ENCODE measurements at places on chromosomes 6 and 20.

GRCh38 chr6:72832271-72832670 lies 210.4 kb downstream of the KCNQ5 start:
- DNase-seq, result no peak

DNA sequence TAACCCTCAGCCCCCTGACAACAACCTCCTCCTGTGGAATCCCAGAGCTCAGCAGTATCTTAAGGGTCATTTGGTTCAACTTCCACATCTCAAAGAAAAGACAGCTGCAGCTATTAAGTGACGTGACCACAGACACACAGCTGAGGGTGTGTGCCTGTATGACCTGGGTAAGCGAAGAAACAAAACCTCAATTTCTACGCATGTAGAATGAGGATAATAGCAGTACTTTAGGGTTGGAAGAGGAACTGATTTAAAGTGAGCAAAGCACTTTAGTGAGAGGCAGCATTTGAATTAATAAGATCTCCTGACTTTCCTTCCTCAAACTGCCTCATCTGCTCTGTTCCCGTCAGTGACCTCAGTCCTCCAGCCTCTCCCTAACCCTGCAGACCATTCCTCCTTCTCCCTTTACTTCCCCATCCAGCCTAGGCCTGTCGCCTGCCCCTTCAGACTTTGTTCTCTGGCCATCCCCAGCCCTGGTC lies 6.8 kb upstream of the ARMC2 start:
- no peak for DNase-seq

DNA sequence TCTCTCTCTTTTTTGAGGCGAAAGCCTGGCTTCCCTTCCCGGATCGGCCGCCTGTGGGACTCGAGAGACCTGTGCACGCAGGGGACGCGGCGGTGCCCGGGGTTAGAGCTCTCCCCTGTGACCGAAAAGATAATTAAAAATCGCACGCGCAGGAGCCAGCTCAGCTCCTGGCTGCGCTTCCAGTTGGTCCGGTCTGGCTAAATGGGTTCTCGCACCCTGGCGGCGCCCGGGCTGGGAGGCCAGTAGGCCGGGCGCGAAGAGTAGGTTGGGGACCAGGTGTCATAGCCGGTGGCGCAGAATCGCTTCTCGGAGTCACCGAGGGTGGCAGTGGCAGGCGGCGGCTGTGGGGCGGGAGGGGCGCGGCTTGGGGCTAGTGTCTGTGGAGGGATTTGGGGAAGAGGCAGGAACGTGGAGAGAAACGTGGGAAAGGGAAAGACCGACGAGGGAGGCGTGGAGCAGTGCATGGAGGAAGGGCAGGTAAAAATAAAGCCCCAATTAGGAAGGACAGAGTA lies 41.9 kb upstream of the SUPT3H start:
- DNase-seq, result no peak

DNA sequence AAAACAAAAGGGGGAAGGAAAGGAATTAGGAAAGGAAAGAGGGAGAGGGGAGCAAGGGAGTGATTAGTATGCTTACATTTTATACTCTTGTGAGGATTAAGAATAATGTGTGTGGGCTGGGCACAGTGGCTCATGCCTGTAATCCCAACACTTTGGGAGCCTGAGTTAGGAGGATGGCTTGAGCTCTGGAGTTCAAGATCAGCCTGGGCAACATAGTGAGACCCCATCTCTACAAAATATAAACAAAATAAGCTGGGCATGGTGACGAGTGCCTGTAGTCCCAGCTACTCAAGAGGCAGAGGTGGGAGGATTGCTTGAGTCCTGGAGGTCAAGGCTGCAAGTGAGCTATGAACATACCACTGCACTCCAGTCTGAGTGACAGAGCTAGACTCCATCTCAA lies 47.0 kb downstream of the SHLD1 start:
- no peak for DNase-seq

GRCh38 chr20:49163696-49164095 lies 24.4 kb downstream of the STAU1 start:
- no peak for DNase-seq

- DNase-seq, result no peak
These were observed 378 bp upstream of the LAMA2 start for GRCh38 chr6:128882560-128882959.

DNA sequence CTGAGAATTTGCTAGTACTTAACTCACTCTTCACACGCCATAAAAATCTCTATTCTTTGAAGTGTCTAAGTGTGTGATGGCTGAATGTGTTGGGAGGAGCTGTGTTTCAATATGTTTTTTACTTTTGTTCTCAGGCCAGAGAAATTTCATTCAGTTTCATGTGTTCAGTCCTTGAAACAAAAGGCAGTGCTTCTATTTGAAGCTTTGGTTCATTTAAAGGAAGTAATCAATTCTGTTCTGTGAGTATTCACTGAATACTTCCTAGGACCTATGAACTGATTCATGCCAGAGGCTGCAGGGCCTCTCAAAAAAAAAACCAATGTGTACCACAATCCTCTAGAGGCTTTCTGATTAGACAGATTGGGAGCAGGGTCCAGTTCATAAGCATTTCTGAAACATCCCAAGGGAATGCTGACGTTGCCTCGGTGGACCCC lies 12.4 kb upstream of the F13A1 start:
- no peak for DNase-seq

DNA sequence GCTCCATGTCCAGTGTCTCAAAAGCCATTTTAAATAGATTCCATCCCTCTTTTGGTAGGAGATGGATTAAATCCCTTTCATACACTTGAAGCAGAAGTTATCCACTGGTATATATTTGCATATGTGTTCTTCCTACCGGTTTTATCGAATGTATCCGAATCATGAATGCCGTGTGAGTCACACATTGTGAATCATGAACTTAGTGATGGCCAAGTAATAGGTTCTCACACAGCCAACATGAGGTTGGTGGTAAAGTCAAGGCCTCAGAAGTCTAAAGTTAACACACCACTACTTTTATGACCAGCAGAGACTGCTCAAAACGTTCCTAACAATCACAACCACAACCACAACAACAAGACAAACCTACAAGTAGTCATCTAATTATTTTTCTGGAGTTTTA lies 345.5 kb downstream of the THBS2 start:
- no peak for DNase-seq

DNA sequence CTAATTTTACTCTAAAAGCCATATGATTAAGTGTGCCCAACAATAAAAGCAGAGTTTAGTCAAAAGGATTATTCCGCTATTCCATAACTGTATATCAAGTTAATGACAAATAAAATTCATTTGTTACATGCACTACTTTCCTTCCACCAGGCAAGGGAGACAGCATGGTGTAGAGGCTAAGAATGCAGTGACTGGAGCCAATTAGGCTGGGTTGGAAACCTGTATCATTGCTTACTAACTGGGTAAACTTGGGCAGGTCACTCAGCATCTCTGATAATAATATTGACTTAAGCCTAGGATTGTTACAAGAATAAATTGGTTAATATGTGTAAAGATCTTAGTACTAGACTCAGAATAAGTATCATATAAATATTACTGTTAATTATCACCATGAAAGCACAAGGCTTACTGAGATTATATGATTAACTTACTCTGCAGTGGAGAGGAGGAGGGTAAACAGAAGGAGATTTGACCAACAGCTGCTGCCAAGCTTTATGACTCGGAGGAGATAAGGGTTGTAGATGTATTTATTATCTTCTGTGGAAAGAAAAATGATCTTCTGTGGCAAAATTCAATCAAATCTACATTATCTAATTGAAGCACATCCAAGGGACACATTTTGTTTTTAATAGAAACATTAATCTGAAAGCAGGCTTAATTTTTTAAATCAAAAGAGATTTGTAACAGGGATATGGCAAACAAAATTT lies 1459.9 kb downstream of the GRIK2 start:
- no peak for DNase-seq

- peak; percentile 11 for DNase-seq
These were observed 27.8 kb downstream of the PRSS16 start for GRCh38 chr6:27275025-27275956.

DNA sequence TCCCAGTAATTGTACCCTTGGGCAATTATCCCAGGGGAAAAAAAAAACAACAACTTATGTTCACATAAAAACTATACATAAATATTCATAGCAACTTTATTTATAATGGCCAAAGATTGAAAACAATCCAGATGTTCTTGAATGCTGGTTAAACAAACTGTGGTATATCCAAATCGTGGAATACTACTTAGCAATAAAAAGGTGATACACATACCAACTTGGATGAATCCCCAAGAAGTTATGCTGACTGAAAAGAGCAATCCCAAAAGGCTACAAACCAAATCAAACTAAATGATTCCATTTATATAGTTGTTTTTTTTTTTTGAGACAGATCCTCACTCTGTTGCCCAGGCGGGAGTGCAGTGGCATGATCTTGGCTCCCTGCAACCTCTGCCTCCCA lies 129.7 kb downstream of the QRSL1 start:
- no peak for DNase-seq

- no peak for DNase-seq
These were observed 74.4 kb downstream of the PRL start for GRCh38 chr6:22222469-22222868.

GRCh38 chr6:99241905-99242534 lies 107.5 kb downstream of the FAXC start:
- DNase-seq, result peak; percentile 44

DNA sequence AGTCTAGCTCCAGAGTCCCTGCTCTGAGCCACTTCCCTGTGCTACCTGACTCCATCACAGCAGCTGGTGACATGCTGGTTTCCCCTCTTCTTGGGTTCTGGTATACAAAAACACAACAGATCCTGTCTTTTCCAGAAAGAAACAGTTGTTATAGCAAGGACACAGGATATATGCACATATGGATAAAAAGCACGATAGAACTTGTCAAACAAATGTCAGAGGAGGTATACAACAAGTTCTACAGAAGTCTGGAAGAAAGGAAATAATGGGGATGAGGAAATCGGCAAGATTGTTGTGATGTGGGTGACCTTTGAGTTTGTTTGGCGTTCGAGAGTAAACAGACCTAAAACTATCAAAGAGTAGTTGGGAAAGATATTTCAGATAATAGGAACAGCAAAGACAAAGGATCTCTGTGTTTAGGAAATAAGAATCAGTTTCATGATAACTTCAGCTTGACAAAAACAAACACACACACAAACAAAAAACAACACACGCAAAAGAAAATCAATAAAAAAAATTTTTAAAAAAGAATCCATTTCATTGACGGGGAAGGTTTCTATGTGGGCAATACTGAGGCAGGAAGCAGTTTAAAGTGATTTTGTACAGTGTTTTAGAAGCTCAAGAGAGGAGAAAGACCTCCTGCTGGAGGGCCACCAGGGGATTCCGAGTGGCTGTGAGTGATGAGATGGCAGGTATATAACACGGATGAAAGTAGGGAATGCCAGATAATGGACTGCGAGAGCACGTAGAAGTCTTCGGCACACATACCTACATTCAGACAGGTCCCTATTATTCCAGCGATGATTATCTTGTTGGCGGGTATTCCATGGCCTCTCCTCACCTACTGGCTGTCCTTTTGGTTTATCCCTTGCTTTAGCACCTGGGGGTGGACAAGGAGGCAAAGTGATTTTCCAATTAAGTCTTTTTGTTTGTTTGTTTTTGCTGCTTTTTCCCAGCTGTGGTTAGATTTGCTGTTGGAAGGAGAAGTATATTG lies 174.9 kb downstream of the HS3ST5 start:
- DNase-seq, result peak; percentile 13

DNA sequence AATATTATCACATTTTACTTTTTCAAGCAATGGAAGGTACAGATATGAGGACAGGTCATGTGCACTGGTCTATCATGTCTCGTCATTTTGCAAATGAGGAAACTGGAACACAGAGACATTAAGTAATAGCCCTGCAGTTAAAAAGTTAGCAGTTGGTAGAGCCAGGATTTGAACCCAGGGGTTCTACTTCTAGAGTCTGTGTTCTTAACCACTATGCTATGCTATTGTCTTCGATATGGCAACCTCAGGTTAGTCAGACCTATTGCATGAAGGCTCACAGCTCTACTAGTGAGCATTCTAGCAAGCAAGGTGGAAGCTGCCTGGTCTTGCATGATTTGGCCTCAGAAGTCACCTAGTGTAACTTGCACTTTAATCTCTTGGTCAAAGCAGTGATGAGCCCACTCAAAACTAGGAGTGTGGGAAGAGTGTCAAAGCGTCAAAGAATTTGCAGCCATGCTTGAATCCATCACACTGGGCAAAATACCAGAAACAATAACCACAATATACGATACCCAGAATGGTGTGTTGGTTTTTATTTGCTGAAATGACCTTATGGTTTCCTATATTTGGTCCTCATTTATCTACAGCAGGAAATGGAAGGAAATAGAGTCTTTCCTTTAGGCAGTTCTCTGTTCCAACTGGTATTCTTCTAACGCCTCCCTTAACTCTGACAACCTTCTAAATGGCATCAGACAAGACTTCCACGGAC lies 20.4 kb upstream of the BMP2 start:
- DNase-seq, result peak; percentile 76

- DNase-seq, result no peak
These were observed 219.5 kb upstream of the RIN2 start for GRCh38 chr20:19538556-19538955.

- no peak for DNase-seq
These were observed 189.7 kb upstream of the PMEPA1 start for GRCh38 chr20:57899554-57899953.

- DNase-seq, result no peak
These were observed 803 bp upstream of the ADGRG6 start for GRCh38 chr6:142300758-142301650.

DNA sequence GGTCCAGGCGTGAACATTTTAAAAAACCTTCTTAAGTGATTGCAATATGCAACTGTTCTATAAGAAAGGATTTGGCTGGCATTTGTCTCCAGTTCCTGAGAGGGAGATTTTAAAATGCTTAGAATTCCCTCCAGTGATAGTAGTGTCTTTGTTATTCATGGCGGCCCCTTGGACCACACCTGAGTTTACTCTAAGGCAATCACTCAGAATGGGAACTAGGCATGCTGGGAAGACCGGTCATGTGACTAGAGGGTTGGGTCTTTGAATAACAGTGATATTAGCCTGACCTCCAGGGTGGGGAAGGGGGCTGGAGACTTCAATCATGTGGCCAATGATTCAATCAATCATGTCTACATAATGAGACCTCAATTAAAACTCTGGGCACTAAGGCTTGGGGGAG lies 50.7 kb upstream of the UTRN start:
- DNase-seq, result no peak

DNA sequence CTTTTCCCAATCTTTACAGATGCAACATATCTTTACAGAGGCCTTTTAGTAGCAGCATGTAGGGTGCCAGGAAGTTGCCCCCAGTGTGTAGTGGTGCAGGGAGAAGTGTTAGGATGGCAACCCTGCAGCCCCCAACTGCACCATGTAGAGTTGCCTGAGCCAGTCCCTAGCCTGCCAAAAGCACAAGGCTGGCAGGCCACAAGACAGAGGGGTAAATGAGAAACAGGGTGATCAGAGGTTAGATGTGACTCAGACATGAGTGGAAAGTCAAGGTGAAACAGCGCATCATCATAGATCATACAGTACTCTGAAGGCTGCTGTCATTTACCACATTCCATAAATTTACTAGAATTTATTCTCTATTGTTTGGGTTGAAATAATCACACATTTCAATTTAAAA lies 467.5 kb downstream of the PRKN start:
- no peak for DNase-seq

- peak; percentile 25 for DNase-seq
These were observed 68.0 kb upstream of the SMIM28 start for GRCh38 chr6:138309695-138310094.
